ENCODE measurements at places on chromosomes 12 and 14. TPM values are rescaled to one million over a fixed set of nuclear protein-coding genes. Genes with fewer than 3 reads are reported as not detected.

Gene NTS
- total RNA-seq: 0.20 TPM

Gene OR4K2
- not detected for total RNA-seq

Gene PTGDR
- 1.1 TPM for total RNA-seq

GRCh38 chr14:35678403-35679028 lies 130.6 kb downstream of the RALGAPA1 start:
- no peak for DNase-seq

DNA sequence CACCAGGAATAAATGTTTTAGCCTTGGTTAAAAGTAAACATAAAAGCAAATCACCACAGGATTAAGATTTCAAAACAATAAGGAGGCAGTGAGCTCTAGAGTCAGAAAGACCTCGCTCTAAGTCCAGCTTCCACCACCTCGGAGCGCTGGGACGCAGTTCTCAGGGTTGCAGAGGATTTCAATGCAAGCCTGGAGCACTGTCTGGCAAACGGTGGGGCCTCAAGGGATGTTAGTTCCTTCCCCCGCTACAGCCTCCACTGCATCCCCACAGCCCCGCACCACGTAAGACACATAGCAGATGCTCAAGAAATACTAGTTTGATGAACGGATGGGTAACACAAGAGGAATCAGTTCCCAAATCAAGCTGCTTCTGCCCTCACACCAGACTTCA lies 39.3 kb upstream of the TMCC3 start:
- DNase-seq: no peak

- DNase-seq: no peak
Measured at GRCh38 chr12:54298904-54299303, 1.9 kb downstream of the NFE2 start.

DNA sequence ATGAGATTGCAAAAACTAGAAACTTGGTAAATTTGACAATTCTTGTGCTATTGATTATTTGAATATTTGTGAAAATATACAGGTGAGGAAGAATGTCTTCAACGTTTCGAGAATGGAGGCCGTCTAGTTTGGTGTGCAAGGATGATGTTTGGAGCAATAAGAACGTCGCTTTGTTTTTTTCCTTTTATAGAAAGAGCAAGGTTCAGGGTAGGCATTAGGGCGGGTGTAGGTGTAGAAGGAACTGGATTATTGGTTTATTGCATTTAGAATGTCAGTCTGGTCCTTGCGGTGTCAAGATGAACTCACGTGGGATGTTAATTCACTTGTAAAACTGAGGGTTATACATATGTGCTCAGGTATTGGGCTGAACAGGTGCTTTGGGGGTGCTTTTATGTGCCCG lies 1.1 kb downstream of the RPS26 start:
- DNase-seq: no peak
